Hindlimb muscle (tissue), 1 donor: ENCODE measurements at places on chromosomes 4 and X. TPM values are rescaled to one million over a fixed set of nuclear protein-coding genes. Genes with fewer than 3 reads are reported as not detected.

GRCh38 chrX:130330146-130330545 is 9.6 kb upstream of the SLC25A14 start:
- no peak for DNase-seq

- DNase-seq = no peak
Observed at GRCh38 chrX:15849555-15849954, 5.1 kb downstream of the AP1S2 start.

GRCh38 chr4:173485164-173485563 is 44.9 kb downstream of the HAND2 start:
- DNase-seq = no peak

CXorf38 gene
- polyA plus RNA-seq = 7.2 TPM

DNA sequence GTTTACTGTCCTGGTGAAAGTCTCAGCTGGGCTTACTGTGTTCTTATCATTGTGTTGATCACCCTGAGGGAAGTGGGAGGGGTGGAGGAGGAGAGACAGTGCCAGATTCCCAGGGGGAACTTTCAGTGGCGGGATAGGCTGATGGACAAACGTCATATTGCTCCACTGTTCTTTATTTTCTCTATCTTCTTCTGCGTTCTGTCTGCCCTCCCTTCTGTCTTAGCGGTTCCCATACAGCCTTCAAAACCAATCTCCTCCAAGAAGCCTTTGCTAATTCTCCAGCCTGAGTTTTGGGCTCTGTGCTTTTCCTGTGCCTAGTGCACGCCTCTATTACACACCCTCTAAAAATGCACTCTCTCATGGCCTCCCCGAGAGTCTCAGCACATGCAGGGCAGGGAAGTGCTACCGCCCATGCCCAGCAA is 448.7 kb upstream of the FAT1 start:
- DNase-seq = no peak

CLDN34 gene
- polyA plus RNA-seq = not detected

GRCh38 chrX:143027275-143027674 is 1.5 kb downstream of the SPANXN4 start:
- DNase-seq = no peak

- no peak for DNase-seq
Observed at GRCh38 chr4:11503166-11503565, 74.5 kb upstream of the HS3ST1 start.

ZXDB gene
- polyA plus RNA-seq = 5.3 TPM

DNA sequence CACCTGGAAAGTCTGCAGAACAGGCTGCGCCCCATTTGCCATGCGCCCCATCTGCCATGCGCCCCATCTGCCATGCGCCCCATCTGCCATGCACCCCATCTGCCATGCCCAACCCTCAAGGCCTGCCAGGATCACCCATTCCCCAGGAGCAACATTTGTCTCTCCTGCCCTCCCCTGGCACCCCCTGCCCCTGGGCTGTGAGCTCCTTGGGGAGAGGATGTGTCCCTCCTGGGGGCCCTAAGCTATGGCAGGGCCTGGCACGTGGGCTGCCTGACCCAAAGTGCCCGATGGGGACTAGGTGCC is 82.6 kb downstream of the FAM53A start:
- DNase-seq = no peak

- DNase-seq = no peak
Observed at GRCh38 chr4:33080275-33080674, 2360.1 kb downstream of the PCDH7 start.

DNA sequence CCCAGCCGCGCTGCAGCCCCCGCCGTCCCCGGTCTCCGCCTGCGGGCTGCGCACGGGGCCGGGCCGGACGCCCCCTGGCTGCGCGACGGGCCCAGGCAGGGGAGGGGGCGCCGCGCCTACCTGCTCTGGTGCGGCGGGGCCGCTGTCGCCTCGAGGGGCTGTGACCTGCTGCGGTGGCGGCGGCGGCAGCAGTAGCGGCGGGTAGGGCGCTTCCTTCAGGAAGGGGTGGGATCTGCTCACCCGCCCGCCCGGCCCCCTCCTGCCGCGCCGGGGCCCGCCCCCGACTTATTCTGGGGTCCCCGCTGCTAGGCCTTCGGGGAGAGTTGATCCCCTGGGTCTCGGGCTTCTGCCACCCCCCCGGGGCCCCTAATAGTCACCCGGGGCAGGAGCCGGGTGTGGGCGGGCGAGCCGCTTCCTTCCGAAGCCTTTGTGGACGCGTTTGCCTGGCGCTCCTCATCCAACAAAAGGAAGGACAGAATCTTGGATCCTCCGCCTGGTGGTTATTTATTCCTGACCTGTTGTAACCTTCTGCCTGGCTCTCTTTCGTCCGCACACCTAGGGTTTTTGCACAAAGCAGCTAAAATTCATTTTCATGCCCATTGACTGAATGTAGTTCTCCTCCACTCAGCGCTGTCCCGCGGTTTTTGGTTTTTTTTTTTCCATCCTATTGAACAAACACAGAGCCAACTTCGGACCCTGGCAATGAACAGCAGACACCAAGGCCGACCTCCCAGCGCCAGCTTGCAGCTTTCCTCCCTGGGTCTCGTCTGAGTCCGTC is at the start of gene TMEM150C:
Gene TMEM150C, minus strand, starts transcription at position 203 of the 778 bp plus-strand sequence. CDS start 57,331 bp downstream, outside the sequence.
- no peak for DNase-seq

GRCh38 chrX:109299091-109299490 is 182.8 kb downstream of the GUCY2F start:
- DNase-seq = no peak

NOA1 gene
- polyA plus RNA-seq = 20.7 TPM

SMIM10L2A gene
- polyA plus RNA-seq = 2.6 TPM

GPM6B gene
- 18.1 TPM for polyA plus RNA-seq

SPANXA2 gene
- polyA plus RNA-seq = not detected

DNA sequence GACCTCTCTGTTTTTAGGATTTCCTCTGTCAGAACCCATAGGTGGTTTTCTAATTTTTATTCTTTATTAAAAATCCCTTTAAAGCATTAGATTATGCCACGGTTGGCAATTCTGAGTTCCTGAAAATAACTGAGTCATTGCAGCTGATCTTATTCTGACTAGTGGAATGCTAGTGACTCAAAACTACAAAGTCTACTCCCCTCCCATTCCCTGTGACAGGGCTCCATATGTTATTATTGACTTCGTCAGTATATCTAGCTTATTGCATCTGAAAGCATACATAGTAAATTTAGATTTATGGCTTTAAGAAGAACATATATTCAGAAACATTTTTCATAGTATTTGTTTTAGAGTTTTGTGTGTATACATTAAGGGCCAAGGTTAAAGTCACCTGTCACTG is 38.5 kb downstream of the HERC3 start:
- no peak for DNase-seq

NEXMIF gene
- polyA plus RNA-seq = 0.27 TPM

- DNase-seq = peak; percentile 75
Observed at GRCh38 chr4:52376132-52376704, 282.9 kb downstream of the USP46 start.

AWAT2 gene
- not detected for polyA plus RNA-seq

ZNF732 gene
- 0.89 TPM for polyA plus RNA-seq

GRCh38 chr4:16931339-16932305 is 33.2 kb upstream of the LDB2 start:
- DNase-seq = no peak

STBD1 gene
- 51.9 TPM for polyA plus RNA-seq

L1CAM gene
- polyA plus RNA-seq = 2.5 TPM

DNA sequence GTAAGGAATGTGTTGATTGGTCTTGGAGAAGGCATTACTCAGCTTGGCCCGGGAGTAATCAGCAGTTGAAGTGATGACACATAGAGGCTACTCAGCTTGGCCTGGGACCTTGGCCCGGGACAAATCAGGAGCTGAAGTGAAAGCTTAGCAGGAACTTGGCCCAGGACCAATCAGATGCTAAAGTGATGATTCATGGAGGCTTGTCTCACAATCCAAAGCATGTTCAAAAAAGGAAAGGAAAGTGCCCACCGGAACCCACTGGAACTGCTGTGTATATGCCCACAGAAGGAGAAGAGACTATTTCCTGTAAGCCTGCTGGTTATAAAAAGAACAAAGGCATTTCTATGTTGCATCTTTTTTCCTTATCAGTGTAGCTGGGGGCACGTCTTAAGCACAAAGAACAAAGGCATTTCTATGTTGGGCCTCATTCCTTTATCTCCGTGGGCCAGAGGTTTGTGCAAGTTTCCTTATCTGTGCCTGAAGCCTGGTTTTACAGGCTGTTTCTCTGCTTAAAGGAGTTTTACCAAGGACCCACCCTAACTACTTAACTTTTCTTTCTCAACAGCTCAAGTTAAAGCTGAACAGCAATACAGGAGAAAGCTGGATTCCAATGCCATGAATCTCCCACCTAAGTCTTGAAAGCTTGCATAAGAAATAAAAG is 1176.7 kb downstream of the NLGN4X start:
- peak; percentile 1 for DNase-seq

ARSJ gene
- 3.6 TPM for polyA plus RNA-seq

EMCN gene
- polyA plus RNA-seq = 29.7 TPM

GRCh38 chr4:168881781-168882420 is 128.2 kb downstream of the CBR4 start:
- no peak for DNase-seq

GRCh38 chrX:120697053-120697452 is 67.2 kb upstream of the C1GALT1C1 start:
- no peak for DNase-seq

FDCSP gene
- not detected for polyA plus RNA-seq

GRCh38 chrX:118760025-118760424 is 32.6 kb downstream of the IL13RA1 start:
- DNase-seq = no peak
